ENCODE measurements at places on chromosomes 11 and 22. TPM values are rescaled to one million over a fixed set of nuclear protein-coding genes. Genes with fewer than 3 reads are reported as not detected.

Gene ARHGEF17
- 72.8 TPM for total RNA-seq

Gene RAG2
- total RNA-seq, result not detected

Gene APOA4
- not detected for total RNA-seq

Gene CLMP
- total RNA-seq, result 111 TPM

Gene VWCE
- total RNA-seq, result 1.6 TPM

Gene PNPLA5
- total RNA-seq, result not detected

Gene TRIM48
- total RNA-seq, result not detected

Gene EHBP1L1
- 69.5 TPM for total RNA-seq
